ENCODE measurements at places on chromosomes 2 and 18.

- no peak for DNase-seq
These were observed 541.2 kb upstream of the POU3F3 start for GRCh38 chr2:104312684-104313083.

GRCh38 chr18:9446839-9447238 is 28.5 kb upstream of the RALBP1 start:
- DNase-seq: no peak

GRCh38 chr2:219556413-219556812 is 12.6 kb downstream of the TMEM198 start:
- no peak for DNase-seq

- DNase-seq: no peak
These were observed 215.9 kb downstream of the SP3 start for GRCh38 chr2:173749315-173749714.

GRCh38 chr2:26455037-26455669 is 22.8 kb downstream of the OTOF start:
- no peak for DNase-seq

DNA sequence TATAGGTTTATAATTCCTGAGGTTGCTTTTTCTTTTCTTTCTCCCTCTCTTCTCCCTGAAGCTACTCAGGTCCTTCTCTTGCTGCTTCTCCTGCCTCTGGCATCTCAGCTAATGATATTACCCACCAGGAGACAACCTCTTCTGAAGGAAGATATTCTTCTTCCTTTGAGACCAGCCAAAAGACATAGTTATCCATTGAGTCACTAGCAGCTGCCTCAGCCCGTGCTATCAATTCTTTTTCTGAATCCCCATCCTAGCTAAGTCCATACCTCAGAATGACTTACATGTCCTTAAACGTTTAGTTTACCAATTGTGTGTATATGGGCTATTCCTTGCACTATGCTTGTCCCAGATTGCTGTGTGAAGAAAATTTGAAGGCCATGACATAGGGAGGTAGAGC is 25.0 kb upstream of the RNF103 start:
- no peak for DNase-seq

All from non-pigmented ciliary epithelial cell (primary cell).